ENCODE measurements at places on chromosomes 7 and 10.

GRCh38 chr7:37092548-37092947 is 356.1 kb downstream of the ELMO1 start:
- no peak for DNase-seq

GRCh38 chr10:104880624-104881398 is 239.7 kb downstream of the SORCS3 start:
- DNase-seq: no peak

- no peak for DNase-seq
Observed at GRCh38 chr7:147721962-147722830, 868.4 kb upstream of the C7orf33 start.

DNA sequence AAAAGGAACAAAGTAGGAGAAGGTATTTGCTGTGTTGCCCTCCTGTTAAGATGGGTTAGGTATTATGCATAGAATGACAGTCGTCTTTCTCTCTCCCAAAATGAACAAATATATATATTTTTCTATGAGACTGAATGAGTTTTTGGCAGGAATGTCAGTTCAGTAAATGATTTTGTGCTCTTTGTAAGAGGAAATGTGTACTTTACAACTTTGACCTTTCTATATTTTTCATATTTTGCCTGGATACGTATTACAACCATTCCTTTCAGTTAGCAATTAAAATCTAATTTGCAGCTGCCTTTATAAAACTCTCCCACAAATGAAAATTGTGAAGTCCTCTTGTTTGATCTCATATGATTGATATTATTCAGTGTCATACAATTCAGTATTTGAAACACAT is 336.6 kb upstream of the MEOX2 start:
- no peak for DNase-seq

DNA sequence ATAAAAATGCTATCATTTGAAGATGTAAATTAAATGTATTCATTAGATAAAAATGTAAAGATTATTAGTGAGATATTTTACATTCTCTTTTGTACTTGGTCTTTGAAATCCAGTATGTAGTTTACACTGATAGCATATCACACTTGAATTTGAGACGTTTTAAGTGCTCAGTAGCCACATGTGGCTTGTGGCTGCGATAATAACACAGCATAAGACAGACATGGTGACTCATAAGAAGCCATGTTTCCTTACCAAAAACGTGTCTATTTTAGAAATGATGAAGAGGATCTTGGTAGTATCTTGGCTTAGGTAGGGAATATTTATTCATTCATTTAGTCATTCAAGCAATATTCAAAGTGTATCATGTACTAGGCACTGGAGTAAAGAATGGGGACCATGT is 149.3 kb downstream of the POU6F2 start:
- DNase-seq: no peak

GRCh38 chr7:128399991-128400390 is 9.8 kb downstream of the IMPDH1 start:
- no peak for DNase-seq

DNA sequence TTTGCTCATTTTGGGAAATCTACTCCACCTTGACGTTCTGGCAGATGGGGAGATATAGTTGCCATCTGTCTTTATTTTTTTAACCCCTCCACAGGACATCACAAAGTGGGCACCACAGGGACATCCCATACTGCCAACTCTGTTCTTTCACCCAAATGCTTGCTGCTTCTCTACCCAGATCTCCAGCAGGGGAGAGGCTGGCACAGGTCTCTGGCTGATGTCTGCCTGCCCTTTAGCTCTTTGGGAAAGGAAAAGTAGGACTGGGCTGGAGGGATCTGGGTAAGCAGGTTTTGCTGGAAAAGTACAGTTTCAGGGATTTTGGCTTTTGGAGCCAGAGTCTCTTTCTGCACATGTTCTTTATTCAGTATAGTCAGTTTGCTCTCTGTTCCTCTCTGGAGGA is 156.7 kb downstream of the ANLN start:
- DNase-seq: no peak

GRCh38 chr7:155452505-155453295 is 5.2 kb upstream of the EN2 start:
- DNase-seq: no peak

GRCh38 chr10:129921801-129922597 is 42.1 kb downstream of the EBF3 start:
- no peak for DNase-seq

GRCh38 chr7:36096460-36097095 is 56.5 kb upstream of the EEPD1 start:
- DNase-seq: no peak

GRCh38 chr7:51213618-51214017 is 103.0 kb downstream of the COBL start:
- no peak for DNase-seq

DNA sequence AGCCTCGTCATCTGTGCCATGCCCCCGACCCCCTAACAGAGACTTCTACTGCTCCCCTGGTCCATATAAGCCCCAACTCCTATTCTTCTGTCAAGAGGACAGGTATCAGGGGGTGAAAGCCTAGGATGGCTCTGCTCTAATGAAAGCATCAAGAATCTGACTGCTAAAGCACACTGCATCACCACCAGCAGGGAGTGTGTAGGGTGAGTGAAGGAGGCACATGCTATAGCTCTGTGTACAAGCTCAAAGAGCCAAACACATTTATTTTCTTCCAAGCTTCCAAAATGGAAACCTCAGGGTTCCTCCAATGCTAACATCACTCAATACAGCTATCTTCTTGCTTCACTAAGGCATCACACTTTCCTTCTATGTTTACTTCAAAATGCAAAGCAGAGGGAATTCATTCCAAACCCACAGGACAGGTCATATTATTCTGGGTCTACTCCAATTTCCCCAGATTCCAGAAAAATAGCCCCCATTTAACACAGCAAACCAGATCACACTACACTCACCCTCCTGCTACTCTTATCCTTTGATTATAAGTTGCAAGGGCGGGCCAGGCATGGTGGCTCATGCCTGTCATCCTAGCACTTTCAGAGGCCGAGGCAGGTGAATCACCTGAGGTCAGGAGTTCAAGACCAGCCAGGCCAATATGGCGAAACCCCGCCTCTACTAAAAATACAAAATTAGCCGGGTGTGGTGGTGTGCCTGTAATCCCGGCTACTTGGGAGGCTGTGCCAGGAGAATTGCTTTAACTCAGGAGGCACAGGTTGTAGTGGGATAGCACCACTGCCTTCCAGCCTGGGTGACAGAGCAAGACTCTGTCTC is 36.6 kb downstream of the RHEB start:
- DNase-seq: no peak

DNA sequence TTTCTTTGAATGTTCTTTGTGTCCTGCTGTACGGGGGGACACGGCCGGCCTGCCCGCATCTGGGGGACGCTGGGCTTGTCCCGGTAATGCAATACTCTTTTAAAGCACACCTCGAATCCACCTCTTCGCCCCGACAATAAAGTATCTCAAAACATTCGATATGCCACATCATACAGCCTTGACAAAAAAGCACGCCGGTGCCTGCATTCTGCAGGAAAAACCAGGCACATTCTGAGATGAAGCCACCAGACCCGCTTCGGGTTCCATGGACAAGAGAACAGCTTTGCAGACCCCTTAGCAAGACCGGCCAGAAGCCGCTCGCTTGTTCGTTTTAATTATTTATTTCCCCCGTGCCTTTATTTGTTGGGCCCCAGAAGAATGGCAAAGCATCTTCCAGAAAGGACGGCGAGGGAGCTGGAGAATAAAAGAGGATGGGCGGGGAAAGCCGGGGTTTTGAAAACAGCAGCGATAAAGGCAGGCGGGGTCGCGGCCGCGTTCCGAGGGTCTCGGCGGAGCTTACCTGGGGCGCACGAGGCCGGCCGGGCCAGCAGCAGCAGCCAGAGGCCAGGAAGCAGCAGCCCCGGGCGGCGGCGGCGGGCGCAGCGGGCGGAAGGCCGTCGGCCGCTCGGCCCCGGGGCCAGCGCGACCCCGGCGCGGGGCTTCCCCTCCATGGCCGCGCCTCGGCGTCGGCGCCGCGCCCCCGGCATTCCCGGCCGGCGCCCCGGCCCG is 462 bp downstream of the KIAA1549 start:
- no peak for DNase-seq

DNA sequence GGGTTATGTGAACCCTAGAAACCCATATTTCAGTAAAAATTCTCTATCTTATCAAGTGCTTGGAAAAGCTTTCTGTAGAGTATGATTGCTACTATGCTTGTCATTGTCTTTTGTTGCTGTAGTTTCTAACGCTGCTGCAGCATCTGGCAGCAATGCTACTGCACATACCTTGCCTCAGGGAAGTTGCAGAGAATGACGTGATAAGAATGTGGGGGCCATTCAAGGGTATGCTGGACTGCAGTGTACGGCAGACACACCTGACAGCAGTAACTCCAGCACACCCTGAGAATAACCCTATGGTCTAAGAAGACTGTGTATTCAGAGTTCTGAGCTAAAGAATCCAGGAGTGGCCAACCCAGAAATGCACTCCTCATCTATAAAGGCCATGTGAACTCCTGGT is 20.5 kb downstream of the TRIM4 start:
- DNase-seq: no peak

DNA sequence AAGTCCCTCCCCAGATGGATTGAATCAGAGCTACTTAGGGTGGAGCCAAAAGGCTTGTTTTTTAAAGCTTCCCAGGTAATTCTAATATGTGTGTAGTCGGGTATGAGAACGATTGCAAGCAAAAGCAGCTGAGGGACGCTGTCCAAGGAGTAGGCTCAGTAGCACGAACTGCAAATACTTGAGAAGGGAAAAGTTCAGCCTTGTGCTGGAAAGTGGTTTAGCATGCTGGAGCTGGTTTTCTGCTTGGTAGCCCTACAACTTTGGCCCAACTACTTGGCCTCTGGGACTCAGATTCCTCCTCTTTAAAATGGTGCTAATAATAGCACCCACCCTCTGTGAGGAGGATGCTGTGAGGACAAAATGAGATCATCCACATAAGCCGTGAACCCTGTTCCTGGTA is 76.2 kb downstream of the AHR start:
- no peak for DNase-seq
